CD4-positive, alpha-beta T cell treated with Interleukin-15 for 4 hours (primary cell): ENCODE measurements at places on chromosomes 11 and 22.

GRCh38 chr11:125455851-125456250, 40.2 kb downstream of the FEZ1 start:
- DNase-seq, result no peak

GRCh38 chr11:21148376-21148775, 479.0 kb downstream of the NELL1 start:
- DNase-seq, result no peak

- no peak for DNase-seq
These were observed 39.2 kb upstream of the LMO2 start for GRCh38 chr11:33931067-33931466.

GRCh38 chr22:36160499-36160942, at the start of gene APOL3:
APOL3 (minus strand) TSS chr22:36160755; CDS start chr22:36149055, 11,700 bp downstream.
- DNase-seq, result peak; percentile 62

DNA sequence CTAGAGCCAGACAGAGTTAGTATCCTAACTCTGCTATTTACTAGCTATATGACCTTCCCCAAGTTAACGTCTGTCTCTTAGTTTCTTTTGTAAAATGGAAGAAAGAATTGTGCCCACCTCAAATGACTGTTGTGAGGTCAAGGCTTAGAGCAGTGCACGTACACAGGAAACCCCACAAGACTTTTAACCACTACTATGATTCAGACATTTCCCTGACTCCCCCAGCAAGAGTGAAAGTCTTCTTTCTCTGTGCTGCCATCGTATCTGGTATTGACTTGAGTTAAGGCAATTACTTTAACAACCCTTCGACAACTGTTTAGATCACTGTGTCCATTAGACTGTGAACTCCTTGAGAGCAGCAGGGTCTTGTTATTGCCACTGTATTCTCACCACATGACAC, 2.6 kb upstream of the OR52W1 start:
- DNase-seq, result peak; percentile 13

- no peak for DNase-seq
These were observed 11.3 kb downstream of the FAR1 start for GRCh38 chr11:13679768-13680167.

DNA sequence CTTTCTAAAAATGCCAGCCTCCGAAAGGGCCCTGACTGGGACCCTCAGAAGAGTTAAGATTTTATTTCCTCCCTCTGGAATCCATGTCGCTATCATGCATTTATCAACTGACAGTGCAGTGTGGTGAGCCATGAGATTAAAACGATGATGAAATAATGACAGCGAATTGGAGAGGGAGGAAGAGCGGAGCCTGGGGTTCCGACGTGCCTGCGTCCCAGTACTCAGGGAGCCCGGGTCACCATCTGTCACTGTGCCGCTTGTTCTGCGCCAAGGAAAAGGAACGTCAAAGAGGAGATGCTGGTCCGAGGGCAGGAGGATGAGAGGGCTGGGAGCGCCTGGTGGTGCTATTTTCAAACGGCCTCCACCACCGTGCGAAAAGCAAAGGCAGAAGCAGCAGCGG, 46.2 kb downstream of the MACROD1 start:
- no peak for DNase-seq

DNA sequence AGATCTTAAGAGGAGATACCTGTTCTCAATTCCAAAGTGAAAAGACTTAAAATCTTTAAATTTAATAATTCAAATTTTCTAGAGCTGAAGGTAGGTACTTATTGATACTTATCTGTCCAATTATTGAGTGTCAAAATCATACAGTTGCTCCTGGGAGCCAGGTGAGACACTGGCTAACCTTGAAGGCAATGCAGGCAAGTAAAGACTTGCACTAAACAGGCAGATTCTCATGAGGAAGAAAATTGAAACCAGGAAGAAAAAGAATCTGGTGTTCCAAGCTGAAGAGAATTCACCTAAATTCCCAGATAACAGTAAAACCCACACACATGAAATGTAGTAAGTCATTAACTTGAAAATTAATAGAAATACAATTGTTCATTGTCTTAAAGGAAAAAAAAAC, 30.3 kb downstream of the VSIG10L2 start:
- DNase-seq, result no peak

- DNase-seq, result no peak
These were observed 24.7 kb downstream of the GRAMD1B start for GRCh38 chr11:123454796-123455195.

DNA sequence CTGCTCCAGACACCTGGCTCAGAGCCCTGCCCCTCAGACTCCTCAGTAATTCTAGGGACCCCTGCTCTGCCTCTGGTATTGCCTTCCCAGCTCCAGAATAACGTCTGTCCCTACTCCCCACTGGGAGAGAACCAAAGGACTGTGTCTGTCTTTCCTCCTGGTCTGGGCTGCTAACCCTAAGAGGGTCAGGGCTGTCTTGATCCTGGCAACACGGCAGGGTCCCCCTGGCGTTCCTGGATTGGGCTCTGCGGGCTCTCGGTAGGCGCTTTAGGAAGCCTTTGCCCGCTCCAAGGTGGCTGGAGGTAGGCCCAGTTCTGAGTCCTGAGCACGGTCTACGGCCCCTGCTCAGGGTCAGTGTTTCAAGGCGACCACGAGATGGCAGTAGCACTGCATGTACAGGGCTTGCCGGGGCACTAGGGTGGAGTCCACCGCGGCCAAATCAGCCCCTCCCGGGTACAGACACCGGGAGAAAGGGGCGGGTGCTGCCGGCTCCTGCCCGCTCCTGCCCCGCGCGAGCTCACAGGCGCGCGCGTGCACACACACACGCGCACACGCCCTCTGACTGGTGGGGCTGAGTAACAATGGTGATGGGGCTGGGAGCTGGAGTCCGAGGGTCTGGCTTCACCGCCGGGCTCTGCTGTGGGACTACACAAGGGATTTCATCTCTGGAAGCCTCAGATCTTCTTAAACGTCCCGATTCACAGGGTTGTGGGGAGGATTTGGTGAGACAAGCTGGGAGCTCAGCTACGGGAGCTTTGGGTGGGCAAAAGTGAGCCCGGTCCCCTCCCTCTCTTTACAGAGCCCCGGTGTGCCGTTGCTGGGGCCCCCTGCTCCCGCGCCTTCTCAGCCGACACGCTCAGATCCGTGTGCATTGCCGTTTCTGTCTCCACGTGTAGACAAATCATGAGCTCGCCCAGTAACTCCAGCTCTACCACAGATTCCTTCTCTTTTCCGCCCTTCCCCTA, 30.1 kb upstream of the HMOX1 start:
- DNase-seq, result peak; percentile 87

DNA sequence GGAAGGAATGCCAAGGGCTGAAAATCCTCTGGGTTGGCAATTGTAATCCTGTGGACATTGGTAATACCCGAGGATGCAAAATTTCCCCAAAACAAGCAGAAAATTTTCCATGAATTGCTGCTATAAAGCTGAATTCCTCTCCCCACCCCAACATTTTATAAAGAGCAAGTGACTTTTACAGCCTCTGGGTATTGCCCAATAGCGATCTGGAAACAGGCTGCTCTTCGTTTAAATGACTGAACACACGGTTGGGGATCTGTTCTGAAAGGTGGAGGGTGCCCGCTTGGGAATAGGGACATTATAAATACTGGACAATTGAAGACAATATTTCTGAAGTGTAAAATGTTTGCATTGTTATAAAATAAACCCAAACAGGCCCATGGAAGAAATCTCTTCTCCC, 20.6 kb downstream of the EHF start:
- no peak for DNase-seq

GRCh38 chr11:65593518-65594414, 1.8 kb downstream of the KCNK7 start:
- peak; percentile 50 for DNase-seq

GRCh38 chr11:6667733-6668374, 12.2 kb upstream of the DCHS1 start:
- peak; percentile 67 for DNase-seq

- no peak for DNase-seq
These were observed 8.6 kb downstream of the CCDC34 start for GRCh38 chr11:27354359-27354965.

GRCh38 chr22:43179911-43180195, 7.1 kb downstream of the TTLL12 start:
- DNase-seq, result no peak

GRCh38 chr11:117664897-117665296, 132.1 kb downstream of the DSCAML1 start:
- DNase-seq, result no peak

- DNase-seq, result no peak
These were observed 73.2 kb upstream of the BLID start for GRCh38 chr11:122189229-122189628.

GRCh38 chr22:45149671-45150070, 14.1 kb upstream of the NUP50 start:
- no peak for DNase-seq

GRCh38 chr22:30918761-30919160, 49.8 kb downstream of the MORC2 start:
- no peak for DNase-seq

DNA sequence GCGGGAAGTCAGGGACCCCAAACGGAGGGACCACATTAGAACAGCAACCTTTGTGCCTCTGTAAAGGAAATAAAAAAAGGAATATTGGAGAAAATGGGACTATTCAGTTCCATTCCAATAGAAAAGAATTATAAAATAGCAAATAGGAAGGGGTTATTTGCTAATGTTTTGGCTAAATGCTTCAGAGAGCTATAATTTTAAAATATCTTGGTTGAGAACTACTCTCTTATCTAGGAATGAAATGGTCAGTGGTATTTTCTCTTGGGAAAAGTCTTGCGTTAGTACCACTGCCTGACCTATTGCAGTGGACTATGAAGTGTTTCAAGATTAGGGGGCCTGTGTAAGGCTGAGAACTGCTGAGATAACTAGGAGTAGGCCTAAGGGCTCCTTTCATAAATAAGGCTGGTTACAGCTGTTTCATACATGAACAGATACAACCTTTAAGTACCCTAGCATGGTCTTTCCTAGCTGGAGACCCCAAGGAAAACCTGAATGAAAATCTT, 6.9 kb upstream of the WEE1 start:
- DNase-seq, result no peak

DNA sequence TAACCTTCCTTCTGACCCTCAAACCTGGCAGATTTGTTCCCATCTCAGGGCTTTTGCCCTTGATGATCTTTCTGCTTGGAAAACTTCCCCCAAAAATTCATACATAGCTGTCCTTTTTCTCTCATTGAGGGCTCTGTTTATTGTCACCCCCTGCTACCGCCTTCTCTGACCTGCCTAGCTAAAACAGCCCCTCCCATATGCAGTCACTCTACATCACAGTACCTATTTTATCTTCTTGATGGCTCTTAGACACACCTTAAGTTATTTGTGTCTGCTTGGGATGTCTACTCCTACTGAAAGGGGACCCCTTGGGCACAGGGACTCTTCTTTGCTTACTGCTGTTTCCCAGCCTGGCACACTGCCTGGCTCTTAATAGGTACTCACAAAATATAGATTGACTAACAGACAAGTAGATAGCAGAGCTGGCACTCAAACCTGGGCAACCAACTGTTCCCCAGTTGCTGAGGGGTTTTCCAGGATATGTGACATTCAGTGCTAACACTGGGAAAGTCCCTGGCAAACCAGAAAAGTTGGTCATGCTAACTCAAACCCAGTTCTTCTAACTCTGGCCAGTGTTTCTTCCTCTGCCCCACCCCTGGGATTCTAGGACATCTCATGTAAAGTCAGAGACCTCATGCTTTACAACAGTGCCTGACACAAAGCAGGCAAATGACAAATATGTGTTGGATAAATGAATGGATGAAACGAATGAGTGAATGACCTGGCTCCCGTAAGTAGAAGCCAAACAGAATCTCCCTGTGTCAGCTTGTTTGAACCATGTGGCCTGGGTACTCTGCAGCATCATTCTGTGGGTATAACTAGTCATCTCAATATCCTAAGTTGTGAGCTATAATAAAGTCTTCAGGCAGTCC, 19.8 kb upstream of the FJX1 start:
- DNase-seq, result no peak

DNA sequence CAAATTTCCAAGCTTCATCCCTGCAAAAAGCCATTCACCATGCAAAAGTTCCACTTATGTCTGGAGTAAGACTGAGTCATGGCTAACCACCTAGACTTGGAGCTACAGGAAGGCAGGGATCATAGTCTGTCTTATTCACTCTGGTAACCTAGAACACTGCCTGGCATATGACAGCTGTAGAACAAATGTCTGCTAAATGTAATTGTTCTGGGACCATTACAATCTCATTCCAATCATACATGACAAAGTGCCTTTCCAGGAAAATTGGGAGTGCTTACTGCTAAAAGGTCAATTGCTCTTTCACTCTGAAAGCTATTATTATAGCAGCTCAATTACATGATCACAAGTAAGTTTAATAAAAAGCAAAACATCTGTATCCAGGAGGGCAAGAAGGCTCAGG, 99.1 kb upstream of the CHRM4 start:
- no peak for DNase-seq

DNA sequence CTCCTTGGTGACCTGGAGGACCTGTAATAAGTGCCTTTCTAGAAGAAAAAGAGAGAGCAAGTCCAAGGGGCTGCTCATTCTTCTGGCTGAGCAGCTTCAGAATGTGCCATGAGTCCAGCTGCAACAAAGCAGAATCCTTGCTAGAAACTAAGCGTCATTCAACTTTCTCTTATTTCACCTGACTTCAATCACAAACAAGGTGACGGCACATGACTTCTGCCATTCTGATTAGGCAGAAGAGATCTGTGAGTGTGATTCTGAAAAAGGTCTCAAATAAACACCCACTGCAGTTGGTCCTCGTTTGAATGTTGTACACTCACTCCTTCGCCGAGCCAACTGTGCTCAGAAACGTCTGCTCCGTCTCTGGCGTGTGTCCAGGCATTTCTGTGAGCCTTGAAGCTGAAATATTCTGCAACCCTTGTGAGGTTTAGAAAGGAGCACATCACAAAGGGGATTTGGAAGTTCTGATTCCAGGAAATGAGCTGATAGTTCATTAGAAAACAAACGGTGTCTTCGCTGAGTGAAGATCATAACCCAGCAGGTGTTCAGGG, 623.8 kb upstream of the KIRREL3 start:
- DNase-seq, result no peak

DNA sequence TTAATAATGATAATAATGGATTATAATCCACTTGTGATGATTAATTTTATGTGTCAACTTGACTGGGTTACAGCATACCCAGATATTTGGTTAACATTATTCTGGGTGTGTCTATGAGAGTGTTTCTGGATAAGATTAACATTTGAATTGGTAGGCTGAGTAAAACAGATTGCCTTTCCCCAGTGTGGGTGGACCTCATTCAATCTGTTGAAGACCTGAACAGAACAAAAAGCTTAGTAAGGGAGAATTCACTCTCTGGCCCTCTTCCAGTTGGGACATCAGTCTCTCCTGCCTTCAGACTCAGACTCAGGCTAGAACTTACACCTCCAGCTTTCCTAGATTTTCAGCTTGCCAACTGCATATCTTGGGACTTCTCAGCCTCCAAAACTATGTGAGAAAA, 37.3 kb upstream of the RRAS2 start:
- DNase-seq, result no peak

- DNase-seq, result no peak
These were observed 304.1 kb downstream of the TBC1D22A start for GRCh38 chr22:47066616-47066905.

- DNase-seq, result no peak
These were observed 24.2 kb upstream of the ARFGAP3 start for GRCh38 chr22:42881298-42881697.

DNA sequence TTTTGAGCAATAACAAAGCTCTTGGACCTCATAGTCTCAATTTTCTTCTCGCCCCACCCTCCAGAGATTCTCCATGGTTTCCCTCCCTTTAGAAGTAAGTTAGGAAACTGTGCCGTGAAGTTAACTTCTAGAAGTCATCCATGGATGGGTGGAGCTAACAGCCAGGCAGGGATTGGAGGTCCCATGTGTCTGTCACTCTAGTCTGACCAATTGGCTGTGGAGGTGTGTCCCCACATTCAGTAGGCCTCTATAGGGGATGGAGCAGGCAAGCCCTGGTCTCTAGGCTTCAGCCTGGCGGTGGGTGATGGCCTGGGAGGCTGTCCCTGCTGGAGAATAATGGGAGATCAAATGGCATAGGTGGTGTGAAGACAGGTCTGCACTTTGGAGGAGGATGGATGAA, 50.7 kb downstream of the TP53I11 start:
- peak; percentile 9 for DNase-seq
